NCI-H524 (cell line): ENCODE measurements at places on chromosomes 3 and 15.

GRCh38 chr15:55224892-55225291, 28.2 kb upstream of the RSL24D1 start:
- DNase-seq: no peak

DNA sequence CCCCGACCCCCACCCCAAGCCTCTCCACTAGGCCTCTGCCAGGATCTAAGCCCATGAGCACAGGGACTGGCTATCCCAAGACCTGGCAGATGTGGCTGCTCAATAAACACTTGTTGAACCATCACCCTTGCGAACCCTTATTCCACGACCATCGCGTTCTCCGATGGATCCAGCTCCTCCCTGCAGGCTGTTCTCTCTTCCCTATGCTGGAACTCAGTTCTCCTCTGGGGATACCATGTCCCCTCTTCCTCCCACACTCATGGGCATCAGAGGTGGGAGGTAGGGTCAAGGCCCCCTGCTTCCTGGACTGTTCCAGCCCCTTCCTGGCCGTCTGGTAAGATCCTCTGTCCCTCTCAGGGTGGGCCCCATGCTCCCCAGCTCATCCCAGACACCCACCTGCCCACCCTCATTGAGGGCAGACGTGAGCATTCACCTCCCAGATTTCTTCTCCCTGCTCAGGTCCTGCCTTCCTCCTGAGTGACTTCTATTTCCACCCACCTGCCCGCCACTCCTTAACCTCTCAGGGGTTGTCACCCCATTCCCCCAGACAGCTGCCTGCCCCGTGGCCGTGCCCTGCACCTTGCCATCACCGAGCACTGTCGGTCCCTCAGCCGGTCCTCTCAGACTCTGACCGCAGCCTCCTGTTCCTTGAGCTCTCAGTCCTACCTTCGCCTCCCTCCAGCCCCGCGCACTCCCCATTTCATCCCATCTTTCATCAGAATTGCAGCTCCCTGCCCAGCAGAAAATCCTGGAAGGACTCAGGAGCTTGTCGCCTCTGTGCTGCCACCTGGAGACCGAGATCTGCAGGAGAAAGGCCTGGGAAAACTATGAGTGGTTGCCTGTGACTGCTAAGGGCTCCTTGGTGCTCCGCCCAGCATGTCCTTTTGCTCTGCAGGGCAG, 42.0 kb downstream of the PML start:
- peak; percentile 69 for DNase-seq

DNA sequence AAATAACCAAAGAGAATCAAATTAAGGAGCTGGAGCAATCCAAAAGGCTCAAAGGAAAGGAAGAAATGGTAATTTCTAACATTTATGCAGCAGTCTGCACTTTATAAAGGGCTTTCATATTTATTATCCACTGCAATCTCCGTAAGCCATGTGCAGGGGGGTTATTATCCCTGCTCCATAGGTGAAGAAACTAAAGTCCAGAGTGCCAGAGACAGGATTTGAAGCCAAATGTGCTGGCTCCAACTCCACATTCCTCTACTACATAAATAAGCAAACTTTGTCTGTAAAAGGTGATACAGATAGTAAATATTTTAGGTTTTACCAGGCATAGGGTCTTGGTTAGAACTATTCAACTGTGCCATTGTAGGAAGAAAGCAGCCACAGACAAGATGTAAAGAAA, 221.4 kb downstream of the MINAR1 start:
- DNase-seq: no peak

DNA sequence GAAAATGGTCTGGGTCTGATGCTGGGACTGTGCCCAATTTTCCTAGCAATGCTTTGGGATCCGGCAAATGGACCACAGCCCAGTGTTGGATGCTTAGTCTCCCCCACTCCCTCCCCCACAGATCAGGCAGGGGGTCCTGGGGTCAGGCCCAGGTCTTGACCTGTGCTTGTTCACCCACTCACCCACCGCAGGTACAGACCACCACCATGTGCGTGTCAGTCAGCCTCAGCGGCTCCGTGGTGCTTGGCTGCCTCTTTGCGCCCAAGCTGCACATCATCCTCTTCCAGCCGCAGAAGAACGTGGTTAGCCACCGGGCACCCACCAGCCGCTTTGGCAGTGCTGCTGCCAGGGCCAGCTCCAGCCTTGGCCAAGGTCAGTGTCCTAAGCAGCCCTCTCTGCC, 10.6 kb downstream of the GRM2 start:
- no peak for DNase-seq

DNA sequence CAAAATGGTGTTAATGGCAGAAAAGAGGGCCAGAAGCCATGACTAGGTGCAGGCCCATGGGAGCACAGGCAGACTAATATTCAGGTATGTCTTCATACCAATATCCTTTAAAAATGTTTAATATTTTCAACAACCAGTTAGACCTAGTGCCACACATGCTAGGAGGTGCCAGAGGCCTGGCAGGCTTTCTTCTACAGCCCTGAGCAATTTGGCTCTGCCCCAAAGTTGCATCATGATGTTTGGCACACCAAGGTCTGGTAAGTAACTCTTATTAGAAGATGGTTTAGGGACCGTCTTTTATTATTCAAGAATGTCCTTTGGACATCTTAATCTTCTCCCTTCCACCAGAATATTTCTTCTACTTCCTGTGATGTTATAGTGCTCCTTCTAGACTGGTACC, 34.8 kb downstream of the MITF start:
- no peak for DNase-seq

GRCh38 chr3:32392536-32393302, 1.1 kb downstream of the CMTM7 start:
- no peak for DNase-seq

DNA sequence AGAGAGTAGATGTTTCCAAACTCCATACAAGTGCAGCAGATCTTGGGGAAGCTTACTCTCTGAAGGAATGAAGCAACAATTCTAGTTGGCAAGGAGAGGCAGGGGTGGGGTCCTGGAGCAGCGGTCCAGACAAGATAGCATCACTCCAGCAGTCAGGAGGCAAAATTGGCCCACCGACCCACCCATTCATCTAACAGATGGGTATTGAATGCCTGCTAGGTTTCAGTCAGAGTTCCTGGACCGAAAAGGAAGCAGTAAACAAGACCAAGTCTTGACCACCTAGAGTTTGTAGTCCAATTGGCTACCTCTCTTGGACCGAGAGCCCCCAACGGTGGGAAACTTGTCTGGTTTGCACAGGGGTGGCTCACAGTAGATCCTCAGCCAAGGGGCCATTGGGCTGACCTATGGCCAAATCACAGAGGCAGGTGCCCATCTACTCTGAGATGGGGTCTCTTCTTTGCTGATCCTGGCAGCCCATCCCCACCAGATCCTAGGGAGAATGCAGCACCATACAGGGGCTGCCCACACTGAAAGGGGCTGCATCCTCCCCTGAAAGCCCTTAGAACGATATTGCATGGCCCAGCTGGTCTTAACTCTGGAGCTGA, 74.3 kb downstream of the CORO2B start:
- DNase-seq: no peak

DNA sequence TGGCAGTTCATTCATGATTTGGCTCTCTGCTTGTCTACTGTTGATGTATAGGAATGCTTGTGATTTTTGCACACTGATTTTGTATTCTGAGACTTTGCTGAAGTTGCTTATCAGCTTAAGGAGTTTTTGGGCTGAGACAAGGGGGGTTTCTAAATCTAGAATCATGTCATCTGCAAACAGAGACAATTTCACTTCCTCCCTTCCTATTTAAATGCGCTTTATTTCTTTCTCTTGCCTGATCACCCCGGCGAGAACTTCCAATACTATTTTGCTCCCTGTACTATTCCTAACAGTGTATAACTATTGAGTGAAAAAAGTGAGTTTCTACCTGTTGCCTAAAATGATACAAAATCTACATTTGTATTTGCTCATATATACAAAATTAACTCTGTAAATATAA, 128.3 kb downstream of the ULK4 start:
- no peak for DNase-seq

DNA sequence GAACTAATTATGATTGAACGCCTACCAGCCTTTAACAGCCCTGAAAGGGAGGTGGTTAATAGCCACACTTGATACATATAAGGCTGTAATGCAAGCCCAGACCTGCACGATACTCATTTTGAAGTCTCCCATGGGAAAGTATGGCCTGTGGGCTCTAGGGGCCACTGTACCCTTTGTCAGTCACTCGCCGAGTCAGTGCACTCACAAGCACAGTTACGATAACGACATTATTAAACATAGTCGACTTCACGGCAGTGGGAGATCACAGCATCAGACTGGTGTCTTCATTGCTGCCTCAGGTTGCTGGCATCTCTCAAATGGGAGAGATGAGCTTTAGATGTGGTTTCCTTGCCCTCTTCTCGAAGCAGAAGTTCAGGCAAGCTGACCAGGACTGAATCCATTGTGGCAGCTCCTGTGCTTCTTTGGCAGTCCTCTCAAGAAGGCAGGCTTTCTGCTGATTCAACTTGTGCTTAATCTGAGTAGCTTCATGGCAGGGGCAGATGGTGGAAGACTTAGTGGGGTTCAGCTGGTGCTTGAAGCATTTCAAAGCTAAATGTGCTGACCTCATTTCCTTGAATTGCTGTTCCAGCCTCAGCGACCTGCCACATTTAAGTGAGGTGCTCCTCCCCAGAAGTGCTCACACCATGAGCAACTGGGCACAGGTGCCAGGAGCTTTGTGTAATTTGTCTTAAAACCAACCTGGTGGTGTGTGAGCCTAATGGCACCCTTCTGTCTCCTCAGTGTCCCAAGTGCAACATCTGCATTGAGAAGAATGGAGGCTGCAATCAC, 15.8 kb upstream of the P4HTM start:
- no peak for DNase-seq

- DNase-seq: no peak
Observed at GRCh38 chr15:101171954-101172353, 79.9 kb downstream of the CHSY1 start.

DNA sequence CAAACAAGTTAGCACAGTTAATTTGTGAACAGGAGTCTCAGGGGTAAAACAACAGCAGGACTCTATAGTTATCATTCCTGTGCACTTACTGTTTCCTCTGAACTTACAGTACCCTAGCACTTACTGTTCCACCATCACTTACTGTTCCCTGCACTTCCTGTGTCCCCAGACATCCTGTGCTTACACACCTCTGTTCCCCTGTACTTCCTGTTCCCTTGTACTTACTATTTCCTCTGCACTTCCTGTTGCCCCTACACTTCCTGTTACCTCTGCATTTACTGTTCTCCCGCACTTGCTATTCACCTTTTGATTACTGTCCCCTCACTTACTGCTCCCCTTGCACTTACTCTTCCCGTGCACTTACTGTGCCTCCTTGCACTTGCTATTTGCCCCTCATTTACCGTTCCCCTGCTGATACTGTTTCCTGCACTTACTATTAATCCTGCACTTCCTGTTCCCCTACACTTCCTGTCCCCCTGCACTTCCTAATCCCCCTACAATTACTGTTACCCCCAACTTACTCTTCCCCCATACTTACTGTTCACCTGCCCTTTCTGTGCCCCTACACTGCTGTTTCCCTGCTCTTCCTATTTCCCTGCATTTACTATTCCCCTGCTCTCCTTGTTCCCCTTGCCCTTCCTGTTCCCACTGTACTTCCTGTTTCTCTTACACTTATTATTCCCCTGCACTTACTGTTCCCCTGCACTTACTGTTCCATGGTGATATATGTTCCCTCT, 30.3 kb downstream of the TPRA1 start:
- no peak for DNase-seq

DNA sequence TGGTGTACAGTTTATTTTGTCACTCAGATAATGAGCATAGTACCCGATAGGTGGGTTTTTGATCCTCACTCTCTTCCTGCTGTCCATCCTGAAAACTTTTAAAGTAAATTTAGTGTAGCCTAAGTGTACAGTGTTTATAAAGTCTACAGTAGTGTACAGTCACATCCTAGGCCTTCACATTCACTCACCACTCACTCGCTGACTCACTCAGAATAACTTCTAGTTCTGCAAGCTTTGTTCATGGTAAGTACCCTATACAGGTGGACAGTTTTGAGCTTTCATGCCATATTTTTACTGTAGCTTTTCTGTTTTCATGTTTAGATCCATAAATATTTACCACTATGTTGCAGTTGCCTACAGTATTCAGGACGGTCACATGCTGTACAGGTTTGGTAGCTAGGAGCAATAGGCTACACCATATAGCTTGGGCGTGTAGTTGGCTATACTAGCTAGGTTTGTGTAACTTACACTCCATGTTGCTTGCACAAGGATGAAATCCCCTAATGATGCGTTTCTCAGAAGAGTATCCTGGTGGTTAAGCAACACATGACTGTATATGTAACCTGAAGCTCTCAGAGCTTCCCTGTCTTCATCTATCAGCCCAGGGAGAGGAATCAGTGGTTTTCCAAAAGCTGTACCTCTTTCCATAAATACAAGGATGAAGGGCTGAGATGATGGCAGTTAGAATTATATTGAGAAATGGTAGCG, 87.6 kb upstream of the SLC25A26 start:
- DNase-seq: no peak

GRCh38 chr3:181629029-181629428, 82.7 kb upstream of the SOX2 start:
- no peak for DNase-seq

- DNase-seq: no peak
Observed at GRCh38 chr15:34330279-34330678, 7.3 kb downstream of the SLC12A6 start.

GRCh38 chr15:57911247-57911646, 154.3 kb downstream of the ALDH1A2 start:
- no peak for DNase-seq

DNA sequence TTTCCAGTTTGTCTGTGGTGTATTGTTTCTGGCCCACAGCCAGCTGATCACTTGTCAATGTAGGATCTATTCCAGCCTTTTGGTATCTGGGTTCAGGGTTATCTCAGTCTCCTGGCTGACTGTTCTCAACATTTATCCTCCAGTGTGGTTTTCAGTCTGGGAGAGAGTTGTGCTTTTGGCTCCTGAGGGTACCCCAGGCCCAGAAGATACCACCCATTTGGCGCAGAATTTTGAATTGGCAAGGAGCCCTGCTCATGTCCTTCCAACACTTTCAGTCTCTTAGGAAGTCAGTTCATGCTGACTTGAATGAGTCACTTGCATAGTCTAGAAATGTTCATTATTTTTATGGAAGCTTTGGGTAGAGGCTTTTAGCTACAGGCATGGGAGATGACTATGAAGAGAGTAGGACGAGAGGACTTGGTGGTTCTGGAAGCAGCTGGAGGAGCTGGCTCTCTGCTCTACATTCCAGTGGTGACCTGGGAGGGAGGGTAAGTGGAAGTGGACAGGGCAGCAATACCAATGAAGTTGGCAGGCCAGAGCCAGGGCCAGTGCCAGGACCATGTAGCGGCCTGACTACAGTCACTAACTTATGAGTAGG, 7.2 kb downstream of the POLR2H start:
- no peak for DNase-seq

DNA sequence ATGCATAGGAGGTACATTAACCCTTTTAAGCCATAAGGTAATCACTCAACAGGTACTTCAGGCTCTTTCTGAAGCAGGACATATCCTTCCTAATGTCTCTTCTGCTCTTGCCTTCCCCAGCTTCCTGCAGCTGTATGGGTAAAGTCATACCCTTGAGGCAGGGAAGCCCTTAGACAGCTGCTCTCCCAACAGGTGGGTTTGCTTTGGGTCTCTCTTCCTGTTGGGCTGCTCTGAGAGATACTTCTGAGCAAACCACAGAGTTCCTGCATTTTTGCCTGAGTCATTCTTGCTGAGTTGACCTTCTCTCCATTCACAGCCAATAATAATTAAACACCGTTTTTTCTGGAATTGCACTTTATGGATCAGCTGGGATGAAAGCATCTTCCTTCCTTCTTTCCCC, 2.0 kb upstream of the TRAT1 start:
- no peak for DNase-seq

GRCh38 chr3:69541711-69542088, 155.8 kb upstream of the FRMD4B start:
- no peak for DNase-seq

- DNase-seq: no peak
Observed at GRCh38 chr3:69784954-69785514, 45.8 kb downstream of the MITF start.
